ENCODE measurements at places on chromosomes 1 and 21. TPM values are rescaled to one million over a fixed set of nuclear protein-coding genes. Genes with fewer than 3 reads are reported as not detected.

GRCh38 chr1:159113596-159114433 is 37.2 kb upstream of the AIM2 start:
- DNase-seq = no peak

Gene NBPF19
- 2.1 TPM for total RNA-seq

Gene FAM72C
- total RNA-seq = 3.4 TPM

DNA sequence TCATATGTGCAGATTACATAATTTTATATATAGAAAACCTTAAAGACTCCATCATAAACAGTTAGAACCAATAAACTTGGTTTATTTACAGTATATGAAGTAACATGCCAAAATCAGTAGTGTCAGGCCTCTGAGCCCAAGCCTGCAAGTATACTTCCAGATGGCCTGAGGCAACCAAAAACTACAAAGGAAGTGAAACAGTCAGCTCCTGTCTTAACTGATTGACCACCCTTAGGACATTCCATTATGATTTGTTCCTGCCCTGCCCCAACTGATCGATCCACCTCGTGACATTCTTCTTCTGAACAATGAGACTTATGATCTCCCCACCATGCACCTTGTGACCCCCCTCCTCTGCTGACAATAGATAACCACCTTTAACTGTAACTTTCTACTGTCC is 630.3 kb downstream of the AMY1C start:
- no peak for DNase-seq

Gene DAB1
- total RNA-seq = not detected

DNA sequence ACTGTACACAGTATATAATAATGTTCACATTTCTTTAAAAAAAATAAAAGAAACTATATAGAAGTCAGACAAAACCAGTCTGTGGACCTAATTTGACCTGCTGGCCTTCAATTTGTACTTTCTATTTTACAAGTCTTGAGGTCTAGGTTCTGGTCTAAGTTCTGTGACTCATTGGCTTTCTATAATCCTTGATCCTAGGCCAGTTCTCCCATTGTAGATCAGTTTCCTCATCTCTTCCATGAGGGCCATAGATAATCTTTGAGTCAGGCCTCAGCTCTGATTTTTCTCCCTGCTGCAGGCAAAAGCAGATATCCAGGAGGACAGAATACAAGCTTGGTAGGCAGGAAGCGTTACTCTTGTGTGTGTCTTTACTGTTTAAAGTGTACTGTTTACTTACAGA is 603.7 kb upstream of the CAMK1G start:
- no peak for DNase-seq

- no peak for DNase-seq
These were observed 50.9 kb downstream of the KCND3 start for GRCh38 chr1:111938536-111938935.

- DNase-seq = no peak
These were observed 303.2 kb downstream of the RWDD3 start for GRCh38 chr1:95537176-95537575.
